ENCODE measurements at places on chromosomes 3 and 15.

- DNase-seq, result no peak
These were observed 26.9 kb upstream of the LCTL start for GRCh38 chr15:66592505-66593218.

- no peak for DNase-seq
These were observed 613.8 kb upstream of the TBL1XR1 start for GRCh38 chr3:177811112-177811511.

GRCh38 chr3:173921732-173922131 is 524.2 kb downstream of the NLGN1 start:
- DNase-seq, result no peak

- DNase-seq, result no peak
These were observed 81.2 kb downstream of the PLCH1 start for GRCh38 chr3:155663467-155664212.

DNA sequence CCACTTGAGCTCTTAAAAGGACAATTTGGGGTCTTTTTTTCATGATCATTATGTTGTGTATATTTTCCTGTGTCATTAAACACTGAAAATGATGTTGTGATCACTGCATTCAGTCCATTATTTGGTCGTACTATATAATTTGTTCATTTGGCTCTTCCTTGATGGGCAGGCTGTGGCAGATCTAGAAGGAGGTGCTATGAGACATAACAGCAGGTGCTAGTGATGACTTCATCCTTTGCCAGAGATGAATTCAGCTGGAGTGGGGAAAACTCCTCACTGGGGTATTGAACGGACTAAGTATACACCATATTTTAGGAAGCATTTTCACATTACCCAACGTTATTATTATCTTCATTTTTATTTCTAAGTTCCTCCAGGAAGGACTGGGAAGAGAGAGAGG is 12.0 kb downstream of the CMTM7 start:
- no peak for DNase-seq

- DNase-seq, result no peak
These were observed 228.2 kb downstream of the TBL1XR1 start for GRCh38 chr3:176969066-176969465.

Measured in activated CD4-positive, alpha-beta T cell treated with anti-CD3 and anti-CD28 coated beads, Interleukin-2, amount 50 U/mL, for 16 hours (primary cell).